ENCODE measurements at places on chromosomes 6 and 20.
A peak's percentile ranks its signal among the peaks of the same experiment; 100 is the strongest.

DNA sequence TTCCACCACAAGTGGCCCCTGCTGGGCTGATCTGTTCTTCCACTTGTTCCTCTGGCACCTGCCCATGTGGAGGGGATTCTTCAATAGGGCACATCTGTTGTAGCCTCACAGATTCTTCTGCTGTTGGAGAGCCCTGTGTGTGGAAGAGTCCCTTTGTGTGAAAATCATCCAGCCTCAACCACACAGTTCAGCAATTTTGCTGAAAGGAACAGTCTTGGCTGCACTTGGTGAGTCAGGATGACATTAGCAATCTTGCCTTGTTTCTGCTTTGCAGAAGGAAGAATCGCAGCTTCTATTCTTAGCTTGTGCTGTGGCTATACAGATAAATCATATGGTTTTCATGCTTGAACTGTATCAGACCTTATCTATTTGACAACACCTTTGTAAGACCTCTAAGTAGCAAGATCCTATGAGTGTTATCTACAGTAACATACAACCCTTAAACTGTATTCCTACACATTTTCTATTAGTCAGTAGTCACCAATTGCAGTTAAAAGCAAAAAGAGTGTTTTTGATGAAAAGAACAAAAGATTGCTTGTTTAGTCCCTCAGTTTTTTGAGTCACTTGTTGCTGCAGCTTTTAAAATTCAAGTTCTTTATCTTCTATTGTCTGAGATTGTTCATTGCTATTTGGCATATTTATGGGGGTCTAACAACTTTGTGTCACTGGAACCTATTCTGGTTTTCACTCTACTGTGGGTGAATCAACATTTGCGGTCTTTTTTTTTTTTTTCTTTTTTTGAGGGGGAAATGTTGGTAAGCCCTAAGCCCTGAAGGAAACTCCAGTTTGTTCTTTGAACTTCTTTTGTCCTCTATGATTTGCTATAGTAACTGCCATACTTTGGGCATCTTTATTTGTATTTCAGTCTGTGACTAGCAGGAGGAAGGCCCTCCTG, 231.6 kb downstream of the TFAP2B start:
- no peak for DNase-seq

DNA sequence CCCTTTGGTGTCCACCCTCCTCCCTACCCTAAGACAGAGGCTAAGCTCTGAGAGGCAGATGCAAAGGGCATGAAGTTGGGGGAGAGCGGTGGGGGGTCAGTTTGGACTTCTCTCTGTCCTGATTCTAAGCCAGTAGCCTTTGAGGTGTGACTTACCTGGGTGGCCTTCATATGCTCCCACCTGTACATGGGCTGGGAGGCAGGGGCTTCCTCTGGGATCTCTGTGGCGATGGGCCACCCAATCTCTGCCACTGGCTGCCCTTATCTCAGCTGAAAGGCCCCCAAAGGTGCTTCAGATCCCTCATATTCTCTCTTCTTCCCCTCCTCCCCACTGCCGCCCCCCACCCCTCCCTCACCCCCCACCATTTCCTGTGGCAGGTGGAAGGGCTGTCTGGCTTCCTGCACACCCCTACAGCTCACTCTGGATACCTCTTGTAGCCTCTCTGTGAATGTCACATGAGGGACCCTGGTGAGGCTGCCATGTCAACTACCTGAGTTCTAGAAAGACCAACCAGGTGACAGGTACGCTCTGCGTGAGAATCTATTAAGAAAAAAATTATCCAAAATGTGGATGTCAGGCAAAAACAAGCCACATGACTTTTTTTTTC, 34.0 kb downstream of the PNLDC1 start:
- no peak for DNase-seq

DNA sequence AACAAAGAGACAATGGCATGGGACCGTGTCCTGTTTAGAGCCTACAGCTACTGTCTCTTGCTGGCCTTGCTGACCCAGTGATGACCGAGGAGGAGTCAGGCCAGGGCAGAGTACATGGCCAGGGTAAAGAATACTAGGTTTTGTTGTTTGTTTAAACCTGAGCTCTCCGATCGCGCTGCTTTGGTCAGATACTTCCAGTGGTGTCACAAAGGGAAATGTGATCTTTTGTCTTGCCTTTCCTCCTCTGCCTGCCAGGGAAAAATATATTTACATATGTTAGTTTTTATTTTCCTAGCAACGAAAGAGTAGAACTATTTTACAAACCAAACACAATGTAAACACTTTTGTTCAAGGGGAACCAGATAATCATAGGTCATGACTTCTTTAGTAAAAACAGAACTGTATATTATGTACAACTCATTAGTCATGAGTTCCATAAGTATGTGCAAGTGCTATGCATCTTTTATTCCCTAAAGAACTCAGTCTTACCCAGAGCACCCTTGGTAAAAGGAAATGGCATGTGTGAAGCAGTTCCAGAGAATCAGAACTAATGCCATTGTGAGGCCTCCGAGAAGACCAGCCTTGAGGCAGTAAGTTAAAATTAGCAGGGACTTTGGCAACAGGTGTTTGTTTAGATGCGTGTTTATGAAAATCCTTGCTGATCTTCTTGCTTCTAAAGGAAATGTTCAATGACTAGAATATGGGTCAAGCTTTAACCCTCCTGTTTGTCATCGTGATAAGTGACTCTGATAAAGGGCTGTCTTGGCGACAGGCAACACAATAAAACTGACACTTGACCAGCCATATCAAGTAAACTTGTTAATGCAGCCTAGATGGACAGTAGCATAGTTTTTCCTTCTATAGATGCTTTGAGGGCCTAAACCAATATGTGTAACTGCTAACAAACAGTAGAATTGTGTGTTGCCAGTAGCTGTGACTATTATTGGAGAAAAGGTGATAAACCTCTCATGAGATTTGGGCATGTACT, 204.6 kb downstream of the NKAIN2 start:
- DNase-seq: no peak

- DNase-seq: no peak
Measured at GRCh38 chr6:53584726-53585125, 39.8 kb upstream of the GCLC start.

DNA sequence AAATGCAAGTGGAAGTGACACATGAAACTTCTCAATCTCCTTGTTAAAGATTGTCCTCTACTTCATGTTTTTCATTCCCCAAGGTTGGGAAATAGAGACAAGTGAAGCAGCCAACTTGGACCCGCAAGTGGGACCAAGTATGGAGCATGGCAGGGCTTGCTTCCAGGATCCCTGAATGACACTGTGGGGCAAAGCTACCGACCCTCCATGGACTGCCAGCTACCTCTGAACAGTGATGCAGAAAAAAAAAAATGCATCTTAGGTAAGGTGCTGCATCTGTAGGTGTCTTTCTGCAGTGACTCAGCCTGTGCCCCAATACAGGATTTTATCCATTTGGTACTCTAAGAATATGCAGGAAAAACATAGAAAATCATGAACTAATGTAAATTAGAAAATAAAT, 119.1 kb upstream of the ENPP5 start:
- DNase-seq: no peak

DNA sequence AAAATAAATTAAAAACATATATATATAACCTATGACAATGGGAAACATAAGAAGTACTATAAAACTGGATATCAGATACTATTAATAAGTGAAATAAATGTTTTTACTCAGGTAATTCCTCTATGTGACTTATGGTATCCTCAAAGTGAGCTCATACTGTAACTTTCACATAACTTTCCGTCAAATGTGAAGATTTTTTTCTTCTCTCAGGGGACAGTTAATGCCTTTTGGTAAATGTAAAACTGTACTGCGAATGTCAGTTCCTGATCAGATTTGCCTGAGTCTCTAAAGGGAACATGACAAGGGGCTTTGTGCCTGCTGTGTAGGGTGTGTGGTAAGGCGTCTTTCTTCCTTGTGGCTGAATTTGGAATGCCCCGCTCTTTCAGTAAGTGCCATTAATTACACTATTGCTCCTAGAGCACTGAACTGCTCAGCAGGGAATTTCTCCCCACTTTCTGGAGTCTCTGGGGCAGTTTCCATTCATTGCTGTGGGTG, 271.8 kb downstream of the PRL start:
- DNase-seq: no peak

GRCh38 chr6:156782691-156783320, 5.6 kb downstream of the ARID1B start:
- DNase-seq: peak; percentile 32

- DNase-seq: peak; percentile 1
Measured at GRCh38 chr6:74166849-74167248, 470.8 kb downstream of the CD109 start.

- no peak for DNase-seq
Measured at GRCh38 chr6:127937102-127937501, 36.2 kb upstream of the THEMIS start.

GRCh38 chr6:20575704-20576451, 41.6 kb downstream of the CDKAL1 start:
- no peak for DNase-seq

GRCh38 chr6:112139052-112139451, 51.7 kb downstream of the FAM229B start:
- DNase-seq: no peak

DNA sequence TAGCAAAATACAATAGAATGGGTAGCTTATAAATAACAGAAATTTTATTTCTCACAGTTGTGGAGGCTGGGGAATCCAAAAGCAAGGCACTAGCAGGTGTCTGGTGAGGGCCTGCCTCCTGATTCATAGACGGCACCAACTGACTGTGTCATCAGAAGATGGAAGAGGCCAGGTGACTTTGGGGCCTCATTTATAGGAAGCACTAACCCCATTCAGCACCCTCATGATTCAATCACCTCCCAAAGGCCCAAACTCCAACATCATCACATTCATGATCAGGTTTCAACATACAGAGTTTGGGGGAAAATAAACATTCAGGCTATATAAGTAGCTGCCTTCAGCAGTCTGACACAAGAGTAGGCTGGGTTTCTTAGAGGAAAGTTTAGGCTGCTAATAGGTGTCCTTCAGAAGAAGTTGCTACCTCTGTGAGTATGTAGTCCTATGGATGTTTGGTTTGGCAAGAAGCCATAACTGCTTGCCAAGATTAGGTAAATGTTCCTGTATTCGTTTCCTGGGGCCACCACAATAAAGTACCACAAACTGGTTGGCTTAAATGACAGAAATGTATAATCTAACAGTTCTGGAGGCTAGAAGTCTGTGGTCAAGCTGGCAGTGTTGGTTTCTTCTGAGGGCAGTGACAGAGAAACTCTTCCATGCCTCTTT, 48.8 kb downstream of the NT5E start:
- no peak for DNase-seq

GRCh38 chr6:143200167-143200770, 139.6 kb downstream of the AIG1 start:
- DNase-seq: no peak

DNA sequence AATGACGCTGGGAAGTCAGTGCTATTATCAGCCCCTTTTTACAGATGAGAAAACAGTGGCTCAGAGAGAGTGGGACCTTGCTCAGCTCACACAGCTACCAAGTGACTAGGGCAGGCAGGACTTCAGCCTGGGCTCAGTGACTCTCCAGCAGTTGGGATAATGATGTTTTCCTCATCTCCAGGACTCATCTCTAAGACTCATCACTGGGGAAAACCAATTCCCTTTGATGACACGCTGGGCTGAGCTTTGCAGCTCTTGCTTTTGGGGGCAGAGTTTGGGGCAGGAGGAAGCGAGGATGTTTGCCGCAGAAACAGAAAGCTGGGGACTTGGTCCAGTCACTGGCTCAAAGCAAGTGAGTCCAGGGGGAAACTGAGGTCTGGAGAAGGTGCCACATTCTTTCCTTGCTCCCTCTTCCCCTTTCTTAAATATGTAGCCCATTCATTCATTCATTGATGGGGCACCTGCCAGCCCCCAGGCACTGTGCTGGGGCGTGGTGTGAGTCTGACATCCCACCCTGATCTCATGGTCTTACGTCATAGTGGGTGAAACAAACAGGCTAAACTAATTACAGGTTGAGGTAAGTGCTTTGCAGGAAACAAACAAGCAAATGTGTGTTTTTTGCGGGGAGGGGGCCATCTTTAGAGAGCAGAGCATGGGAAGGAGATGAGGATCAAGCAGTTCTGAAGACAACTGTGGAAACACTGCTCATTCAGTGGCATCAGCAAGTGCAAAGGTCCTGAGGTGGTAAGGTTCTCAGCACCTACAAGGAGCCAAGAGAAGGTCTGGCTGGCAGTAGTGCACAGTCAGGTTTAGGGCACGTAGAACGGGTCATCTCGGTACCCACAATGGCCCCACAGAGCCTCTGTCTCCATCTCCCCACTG, 74.4 kb upstream of the PMEPA1 start:
- DNase-seq: no peak

- peak; percentile 17 for DNase-seq
Measured at GRCh38 chr6:14333556-14334305, 216.2 kb downstream of the CD83 start.

DNA sequence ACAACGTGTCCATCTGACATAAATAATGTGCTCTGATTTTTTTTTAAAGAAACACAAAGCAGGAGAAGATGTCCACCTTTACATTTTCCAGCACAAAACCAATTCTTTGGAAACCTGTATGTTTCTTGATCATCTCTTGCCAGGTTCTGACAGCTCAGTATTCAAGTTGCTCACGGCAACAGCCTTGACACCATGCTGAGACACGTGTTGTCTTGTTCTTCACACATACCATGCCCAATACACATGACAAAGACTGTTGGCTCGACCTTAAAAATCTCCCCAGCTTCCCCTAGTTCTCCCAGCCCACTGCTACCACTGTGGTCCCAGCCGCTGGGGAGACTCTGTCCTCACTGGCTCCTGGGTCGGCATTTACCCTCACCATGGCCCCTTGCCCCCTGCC, 518.9 kb downstream of the PREX1 start:
- no peak for DNase-seq

- no peak for DNase-seq
Measured at GRCh38 chr6:153625089-153625488, 414.0 kb upstream of the OPRM1 start.

DNA sequence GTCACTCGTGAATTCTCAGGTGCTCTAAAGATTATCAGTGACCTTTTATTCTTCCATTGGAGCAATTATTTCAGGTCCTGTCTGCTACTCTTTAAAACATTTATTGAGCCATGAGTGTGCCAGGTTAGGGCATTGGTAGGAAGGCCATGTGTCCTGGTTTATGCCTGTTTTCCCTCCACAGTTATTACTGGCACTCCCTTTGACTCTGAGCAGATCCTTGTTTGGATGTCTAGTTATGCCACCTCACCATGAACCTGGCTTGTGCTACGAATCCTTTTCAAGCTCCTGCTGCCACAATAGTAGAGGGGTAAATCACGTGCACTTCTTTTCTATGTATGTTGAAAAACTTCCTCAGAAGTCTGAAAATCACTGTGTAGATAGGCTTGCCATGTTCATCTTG, 27.4 kb downstream of the CRYBG1 start:
- DNase-seq: no peak
